Brain microvascular endothelial cell (primary cell): ENCODE measurements at places on chromosomes 11 and 22.

GRCh38 chr11:125223901-125224361 is 59.4 kb downstream of the PKNOX2 start:
- DNase-seq: no peak

DNA sequence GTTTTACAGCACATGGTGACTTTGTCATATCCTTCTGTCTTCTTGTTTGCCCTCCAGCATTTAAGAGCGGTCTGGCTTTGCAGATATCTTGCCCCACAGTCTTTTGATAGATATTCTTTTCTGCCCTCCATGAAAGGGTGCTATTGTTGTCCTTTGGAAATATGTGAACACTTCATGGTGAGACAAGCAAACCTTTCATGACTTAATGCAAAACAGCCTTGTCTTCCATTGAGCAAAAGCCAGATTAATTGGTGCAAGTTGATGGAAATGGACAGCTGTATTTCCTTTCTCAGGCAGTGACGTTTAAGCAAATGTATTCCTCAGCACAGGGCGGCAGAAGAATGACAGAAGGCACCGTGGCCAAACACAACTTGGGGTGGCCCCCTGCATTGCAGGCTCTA is 4.4 kb downstream of the DCPS start:
- DNase-seq: no peak

- DNase-seq: no peak
These were observed 8.7 kb downstream of the RASD2 start for GRCh38 chr22:35549328-35549727.

GRCh38 chr11:65816696-65817095 is 17.1 kb upstream of the SNX32 start:
- DNase-seq: no peak

DNA sequence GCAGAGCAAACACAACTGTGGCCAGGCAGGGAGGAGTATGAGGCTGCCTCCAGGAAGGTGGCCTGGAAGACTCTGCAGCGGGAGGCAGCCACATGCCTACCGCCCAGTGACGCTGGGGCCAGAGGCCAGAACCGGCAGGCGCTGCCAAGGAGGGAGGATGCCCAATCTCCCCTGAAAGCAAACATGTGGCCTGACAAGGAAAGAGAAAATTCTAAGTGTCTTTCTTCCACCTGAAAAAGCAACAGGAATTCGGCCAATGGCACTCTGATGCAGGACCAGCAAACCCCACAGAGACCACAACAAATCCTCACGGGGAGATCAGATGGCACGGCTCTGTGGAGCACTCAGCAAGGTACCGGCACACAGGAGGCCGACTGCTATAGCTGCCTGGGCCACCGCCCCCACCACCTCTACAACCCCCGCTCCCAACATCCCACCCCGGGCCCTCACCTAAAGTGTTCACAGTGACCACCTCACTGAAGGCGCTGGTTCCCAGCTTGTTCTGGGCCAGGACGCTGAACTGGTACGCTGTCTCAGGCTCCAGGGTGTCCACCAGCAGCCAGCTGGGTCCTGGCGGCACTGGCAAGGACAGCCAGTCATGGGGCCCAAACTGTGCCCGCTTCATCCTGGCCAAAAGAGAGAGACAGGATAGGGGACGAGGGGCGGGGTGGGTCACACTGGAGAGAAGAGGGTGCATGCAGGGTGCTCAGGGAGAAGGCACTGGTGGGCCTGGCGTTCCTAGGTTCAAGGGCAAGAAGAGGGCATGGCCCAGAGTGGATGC is 30.1 kb downstream of the IGSF9B start:
- no peak for DNase-seq
